CD4-positive, alpha-beta T cell treated with Interleukin-17A for 1 hour (primary cell): ENCODE measurements at places on chromosomes 6 and 20.

DNA sequence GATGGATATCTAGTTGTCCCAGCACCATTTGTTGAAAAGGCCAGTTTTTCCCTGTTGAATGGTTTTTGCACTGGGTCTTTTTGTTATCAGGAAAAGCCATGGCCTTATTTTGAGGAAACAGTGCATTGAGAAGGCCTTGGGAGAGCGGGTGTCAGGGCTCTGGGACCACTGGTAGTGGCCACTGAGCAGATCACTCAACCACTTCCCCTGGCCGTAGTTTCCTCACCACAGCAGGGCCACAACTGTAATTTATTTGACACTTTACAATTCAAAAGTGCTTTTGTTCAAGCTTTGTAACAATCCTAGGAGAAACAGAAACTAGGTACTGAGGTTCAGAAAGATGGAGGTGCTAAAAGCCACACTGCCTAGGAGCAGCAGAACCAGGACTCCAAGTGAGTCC is 281.8 kb downstream of the GMDS start:
- DNase-seq: no peak

DNA sequence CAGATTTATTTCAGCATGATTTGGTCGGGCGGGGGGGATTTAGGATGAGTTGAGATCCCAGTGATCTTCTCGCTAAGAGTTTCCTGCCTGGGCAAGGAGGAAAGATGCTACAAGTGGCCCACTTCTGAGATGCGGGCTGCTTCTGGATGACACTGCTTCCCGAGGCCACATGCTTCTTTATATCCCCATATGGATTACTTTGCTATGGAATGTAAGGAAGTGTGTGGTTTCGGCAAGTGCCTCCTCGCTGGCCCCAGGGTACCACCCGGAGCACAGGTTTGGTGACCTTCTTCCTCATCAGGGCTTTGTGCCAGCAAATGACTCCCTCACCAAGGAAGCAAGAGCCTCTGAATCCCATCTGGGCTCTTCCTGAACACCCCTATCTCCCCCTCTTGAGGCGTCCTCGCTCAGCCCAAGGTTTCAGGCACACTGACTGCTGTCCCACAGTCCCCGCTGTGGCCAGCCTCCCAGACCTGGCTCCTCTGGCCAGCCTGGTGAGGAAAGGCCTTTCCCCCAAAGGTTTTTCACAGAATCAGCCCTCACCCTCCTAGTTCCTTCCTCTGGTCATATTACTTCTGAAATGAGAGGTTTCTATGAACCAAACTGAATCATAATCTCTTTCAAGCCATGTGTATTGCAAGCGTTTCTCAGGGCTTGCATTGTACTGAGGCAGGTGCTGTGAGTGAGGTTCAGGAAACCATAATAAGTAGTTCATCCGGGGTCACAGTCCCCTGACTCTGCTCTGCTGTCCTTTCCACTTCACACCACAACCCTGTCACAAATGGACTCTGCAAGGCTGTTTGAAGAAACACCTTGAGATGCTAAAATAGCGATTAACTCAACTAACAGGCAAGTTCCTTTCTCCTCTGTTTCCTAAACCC is 41.7 kb upstream of the IL17A start:
- no peak for DNase-seq

DNA sequence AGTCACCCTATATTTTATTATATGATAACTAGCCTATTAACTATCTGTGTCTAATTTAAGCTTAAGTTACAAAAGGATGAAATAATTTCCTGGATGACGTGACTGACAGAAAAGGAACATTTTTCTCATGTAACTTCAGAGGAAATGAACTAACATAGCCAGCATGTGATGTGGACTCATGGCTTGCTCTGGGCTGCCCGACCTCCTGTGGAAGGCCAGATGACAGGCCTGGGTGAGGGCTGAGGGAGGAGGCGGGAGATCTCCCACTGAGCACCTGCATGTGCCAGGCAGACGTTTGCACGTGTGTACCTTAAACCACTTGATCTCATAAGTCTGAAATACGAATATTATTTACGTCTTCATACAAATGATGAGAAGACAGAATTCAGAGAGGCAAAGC is 321.1 kb downstream of the SYNE1 start:
- DNase-seq: no peak

DNA sequence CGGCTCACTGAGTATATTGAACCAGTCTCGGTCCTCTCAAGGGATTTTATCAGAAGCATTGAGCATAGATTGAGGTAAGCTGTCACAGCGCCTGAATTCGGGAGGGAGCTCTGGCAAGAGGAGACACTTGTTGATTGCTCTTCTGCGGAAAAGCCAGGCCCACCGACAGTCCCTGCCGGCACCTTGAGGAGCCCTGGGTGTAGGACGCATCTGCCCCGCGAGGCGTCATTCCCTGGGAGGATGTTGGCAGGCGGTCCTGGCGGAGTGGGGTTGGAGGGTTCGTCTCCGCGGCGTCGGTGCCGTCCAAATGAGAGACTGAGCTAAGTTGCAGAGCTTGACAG is 843 bp downstream of the FBXO9 start:
- DNase-seq: no peak

- no peak for DNase-seq
Measured at GRCh38 chr20:61288331-61288784, 36.3 kb downstream of the CDH4 start.

DNA sequence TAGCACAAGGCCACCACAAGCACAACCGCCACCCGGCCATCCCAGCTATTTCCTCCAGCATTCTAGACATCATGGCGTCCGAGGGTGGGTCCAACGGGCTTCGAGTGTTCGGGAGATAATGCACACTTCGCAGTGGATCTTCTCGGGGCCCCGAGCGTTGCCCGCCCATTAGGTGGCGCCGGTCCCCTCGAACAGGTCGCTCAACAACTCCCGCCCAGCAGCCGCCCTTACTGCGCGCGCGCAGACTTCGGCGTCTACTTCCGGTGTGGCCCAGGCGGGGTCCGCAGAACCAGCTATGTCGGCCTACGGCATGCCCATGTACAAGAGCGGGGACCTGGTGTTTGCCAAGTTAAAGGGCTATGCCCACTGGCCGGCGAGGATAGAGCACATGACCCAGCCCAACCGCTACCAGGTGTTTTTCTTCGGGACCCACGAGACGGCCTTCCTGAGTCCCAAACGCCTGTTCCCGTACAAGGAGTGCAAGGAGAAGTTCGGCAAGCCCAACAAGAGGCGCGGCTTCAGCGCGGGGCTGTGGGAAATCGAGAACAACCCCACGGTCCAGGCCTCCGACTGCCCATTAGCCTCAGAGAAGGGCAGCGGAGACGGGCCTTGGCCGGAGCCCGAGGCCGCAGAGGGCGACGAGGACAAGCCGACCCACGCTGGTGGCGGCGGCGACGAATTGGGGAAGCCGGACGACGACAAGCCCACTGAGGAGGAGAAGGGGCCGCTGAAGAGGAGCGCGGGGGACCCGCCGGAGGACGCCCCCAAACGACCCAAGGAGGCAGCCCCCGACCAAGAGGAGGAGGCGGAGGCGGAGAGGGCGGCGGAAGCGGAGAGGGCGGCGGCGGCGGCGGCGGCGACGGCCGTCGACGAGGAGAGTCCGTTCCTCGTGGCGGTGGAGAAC is at the start of gene HDGFL1:
Gene HDGFL1 (plus strand): TSS at position 286 of the 904 bp plus-strand sequence. CDS start 10 bp downstream, at position 296.
- DNase-seq: no peak

DNA sequence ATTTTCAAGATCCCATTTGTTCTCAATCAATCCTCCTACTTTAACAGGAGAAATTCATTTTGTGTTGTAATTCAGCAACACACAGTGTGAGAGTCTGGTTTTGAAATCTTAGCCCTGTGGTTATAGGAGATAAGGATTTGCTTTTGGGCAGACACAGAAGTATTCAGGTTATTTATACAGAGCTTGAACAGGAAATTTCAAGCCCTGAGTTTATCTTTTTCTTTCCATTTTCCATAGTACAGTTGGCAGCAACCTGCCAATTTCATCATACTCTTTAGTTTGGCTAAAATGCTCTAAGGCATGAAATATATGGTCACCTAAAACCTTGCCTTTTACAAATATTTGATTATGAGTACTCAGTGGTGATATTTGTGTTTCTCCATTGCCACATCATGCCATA is 41.4 kb downstream of the PKIB start:
- no peak for DNase-seq

DNA sequence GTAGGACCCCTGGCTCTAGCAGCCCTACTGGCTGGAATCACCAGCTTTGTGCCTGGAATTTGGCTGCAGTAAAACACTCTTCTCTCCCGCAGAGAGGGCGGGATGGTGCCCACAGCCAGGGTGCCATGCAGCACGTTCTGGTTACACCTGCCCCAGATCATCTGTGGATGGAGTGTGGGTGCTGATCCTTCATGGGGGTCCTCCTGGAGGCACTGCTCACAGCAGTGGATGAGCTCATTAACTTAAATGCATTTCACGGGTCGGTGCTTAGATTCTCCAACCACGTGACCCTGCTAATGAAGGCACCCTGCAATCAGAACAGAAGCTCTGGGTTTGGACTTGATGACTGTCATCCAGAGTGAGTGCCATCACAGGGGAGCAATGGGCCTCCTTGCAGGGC is 138.6 kb upstream of the AFDN start:
- no peak for DNase-seq

DNA sequence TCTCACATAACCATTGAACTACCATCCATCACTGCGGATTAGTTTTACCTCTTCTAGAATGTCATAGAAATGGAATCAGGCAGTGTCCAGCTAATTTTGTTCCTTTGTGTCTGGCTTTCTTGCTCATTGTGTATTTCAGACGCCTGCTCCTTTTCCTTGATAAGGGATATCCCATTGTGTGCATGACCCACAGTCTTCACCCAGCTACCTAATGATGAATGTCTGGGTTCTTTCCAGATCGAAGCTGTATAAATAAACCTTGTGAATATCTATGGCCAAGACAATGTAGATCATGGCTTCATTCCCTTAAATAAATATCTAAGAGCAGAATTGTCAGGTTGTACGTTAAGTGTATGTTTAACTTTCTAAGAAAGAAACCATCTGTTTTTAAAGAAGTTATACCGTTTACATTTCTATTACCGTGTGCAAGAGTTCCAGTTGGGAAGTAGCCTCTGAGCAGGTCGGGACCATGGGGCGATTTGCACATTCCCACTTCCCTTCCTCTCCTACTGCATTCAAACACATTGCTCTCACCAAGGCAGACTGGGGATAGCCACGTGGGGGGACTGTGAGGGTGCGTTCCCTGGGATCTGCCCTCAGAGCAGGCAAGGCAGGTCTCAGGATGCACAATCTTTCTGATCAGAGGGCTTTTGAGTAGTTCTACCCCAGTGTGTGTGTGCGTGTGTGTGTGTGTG is 13.1 kb downstream of the CD93 start:
- DNase-seq: no peak

GRCh38 chr6:134642819-134643218 is 307.1 kb downstream of the ALDH8A1 start:
- no peak for DNase-seq

DNA sequence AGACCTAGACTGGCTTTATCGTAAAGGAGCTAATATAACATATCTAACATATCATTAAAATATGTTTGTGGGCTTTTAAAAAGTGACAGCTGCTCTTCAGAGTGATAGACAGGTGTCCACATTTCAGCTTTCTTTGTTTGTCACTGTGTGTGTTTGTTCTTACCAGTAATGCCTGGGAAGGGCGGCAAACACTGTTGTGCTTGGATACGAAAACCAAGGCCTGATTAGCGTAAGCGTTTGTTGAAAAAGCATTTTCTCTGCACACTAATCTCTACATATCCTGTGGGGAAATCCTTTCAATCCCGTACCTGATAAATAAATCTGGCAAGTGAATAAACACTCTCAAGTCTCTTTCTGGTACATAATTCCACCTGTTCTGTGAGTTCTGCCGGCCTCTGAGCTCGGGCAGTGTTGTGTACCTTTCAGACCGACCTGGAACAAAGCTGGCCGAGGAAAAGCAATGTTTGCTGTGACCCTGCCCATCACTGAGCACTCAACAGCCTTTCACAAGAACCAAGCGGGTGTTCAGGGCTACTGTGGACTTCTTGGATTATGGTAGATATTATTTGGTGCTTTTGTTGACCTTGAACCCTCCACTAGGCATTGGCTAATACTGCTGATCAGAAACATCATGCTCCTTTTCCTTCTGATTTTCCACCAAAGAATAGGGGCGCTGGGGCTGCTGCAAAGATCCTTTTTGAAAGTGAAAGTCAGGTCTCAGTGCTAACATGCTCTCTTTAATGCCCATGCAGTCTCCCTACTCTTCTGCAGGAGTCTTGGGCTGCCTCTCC is 100.4 kb downstream of the CD83 start:
- no peak for DNase-seq

- no peak for DNase-seq
Measured at GRCh38 chr6:141552463-141552862, 580.3 kb upstream of the GJE1 start.

GRCh38 chr20:14189794-14190402 is 147.5 kb downstream of the FLRT3 start:
- no peak for DNase-seq

DNA sequence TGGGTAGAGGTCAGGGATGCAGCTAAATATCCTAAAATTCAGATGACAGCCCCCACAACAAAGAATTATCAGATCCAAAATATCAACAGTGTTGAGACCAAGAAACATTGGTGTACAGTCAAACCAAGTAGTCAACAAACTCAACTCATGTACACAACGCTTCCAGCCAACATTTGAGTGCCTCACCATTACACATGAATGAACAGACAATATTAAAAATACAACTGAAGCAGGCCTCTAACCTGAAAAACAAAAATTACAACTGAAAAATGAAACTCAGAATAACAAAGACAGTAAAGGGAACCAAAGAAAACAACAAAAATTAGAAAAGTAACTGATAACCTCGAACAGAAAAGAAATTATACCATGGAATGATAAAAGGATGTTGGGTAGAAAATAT is 46.2 kb downstream of the HACE1 start:
- no peak for DNase-seq

- no peak for DNase-seq
Measured at GRCh38 chr6:125667326-125667725, 82.1 kb upstream of the HEY2 start.

- DNase-seq: no peak
Measured at GRCh38 chr6:44699851-44700250, 312.3 kb downstream of the CDC5L start.

- DNase-seq: no peak
Measured at GRCh38 chr6:137866200-137866913, 702 bp upstream of the TNFAIP3 start.

GRCh38 chr6:132969196-132969595 is 154.8 kb downstream of the RPS12 start:
- no peak for DNase-seq

- no peak for DNase-seq
Measured at GRCh38 chr6:127058027-127058426, 60.4 kb upstream of the RSPO3 start.

DNA sequence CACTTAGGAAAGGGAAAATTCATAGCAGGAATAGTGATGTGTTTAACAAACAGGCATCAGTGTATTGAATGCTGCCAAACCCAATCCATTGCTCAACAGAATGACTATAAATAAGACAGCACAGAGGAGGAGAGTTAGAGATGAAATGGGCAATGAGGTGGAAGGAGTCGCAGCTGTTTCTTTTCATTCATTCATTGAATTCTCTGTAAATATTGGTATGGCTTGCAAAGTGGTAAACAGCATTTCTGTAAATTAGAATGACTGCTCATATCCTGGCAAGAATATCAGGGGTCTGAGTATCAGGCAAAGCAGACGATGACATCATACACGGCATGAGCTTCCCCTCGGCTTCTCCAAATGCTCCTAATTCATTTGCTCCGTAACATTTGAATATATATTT is 703.6 kb upstream of the SLC35B3 start:
- no peak for DNase-seq

- DNase-seq: no peak
Measured at GRCh38 chr6:89599727-89600126, 38.8 kb downstream of the LYRM2 start.
